ENCODE measurements at places on chromosomes 6 and 20. TPM values are rescaled to one million over a fixed set of nuclear protein-coding genes. Genes with fewer than 3 reads are reported as not detected.

The PTPRK gene
- polyA plus RNA-seq, result not detected

DNA sequence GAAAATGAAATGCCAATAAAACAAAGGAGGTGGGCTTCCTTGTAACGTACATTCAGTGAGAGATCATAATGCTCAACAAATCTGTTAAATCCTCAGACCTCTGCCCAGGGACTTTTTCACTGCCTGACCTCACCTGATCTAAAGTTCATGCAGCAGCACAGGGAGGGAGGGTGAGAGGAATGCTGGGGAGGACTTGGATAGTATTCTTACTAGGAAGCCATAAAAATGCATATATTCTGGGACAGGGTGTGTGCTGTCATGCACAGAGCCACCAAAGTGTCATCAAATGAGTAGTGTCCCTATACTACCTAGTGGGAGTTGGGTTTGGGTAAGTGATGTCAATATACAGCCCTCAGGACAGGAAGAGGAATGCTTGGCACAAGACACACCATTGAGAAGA, 32.6 kb downstream of the CLIC5 start:
- no peak for DNase-seq

- no peak for DNase-seq
Observed at GRCh38 chr20:49593466-49594142, 25.7 kb upstream of the PTGIS start.

The BIRC7 gene
- polyA plus RNA-seq, result not detected

The C20orf144 gene
- polyA plus RNA-seq, result not detected

The DTD1 gene
- polyA plus RNA-seq, result 68.3 TPM

- no peak for DNase-seq
Observed at GRCh38 chr6:6397842-6398241, 77.4 kb upstream of the F13A1 start.

DNA sequence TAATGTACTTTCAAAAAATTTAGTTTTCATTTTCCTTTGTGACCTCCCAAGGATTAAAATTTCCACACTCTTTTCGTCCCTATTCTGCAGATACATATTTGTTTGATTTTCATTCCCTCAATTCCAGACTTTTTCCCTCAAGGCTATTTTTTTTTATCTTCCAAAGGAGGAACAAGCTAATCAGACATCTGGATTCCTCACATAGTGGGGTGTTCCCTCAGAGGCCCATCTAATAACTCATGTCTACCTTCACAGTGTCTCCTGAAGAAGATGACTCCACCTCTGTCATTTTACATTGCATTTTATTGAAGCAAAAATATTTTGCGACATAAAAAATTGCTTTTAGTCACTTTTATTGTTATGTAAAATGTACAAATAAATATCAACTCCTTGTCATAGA, 122.2 kb downstream of the RFPL4B start:
- DNase-seq, result no peak

The FLRT3 gene
- not detected for polyA plus RNA-seq

GRCh38 chr20:25408890-25409289, 1.4 kb downstream of the GINS1 start:
- DNase-seq, result no peak

The NRSN2 gene
- polyA plus RNA-seq, result 7.1 TPM

GRCh38 chr6:36633915-36634314, 39.8 kb downstream of the SRSF3 start:
- no peak for DNase-seq

DNA sequence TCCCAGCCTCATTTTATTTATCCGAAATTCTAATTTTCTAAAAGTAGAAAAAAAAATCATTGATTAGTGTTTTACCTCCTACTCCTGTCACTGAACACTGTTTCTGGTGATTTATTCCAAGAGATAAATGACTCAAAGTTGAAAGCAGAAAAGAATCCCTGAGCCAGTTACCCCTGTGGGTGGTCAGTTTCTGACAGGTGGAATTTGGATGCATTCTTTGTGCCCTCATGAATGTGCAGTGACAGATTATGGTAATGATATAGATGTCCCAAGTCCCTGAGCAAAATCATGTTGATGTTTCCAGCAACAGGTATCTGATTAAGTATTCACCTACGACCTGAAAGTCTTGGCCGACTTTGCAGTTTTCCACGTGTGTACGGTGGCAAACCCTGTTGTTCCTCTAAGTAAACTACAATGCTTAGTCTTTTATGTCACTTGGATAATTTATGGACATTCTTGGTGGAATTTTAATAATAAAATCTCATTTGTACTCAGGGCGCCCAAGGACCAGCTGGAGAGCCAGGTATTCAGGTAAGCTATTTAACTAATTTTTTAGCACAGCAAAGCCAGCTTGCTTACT, 153.6 kb downstream of the COL9A1 start:
- no peak for DNase-seq

- no peak for DNase-seq
Observed at GRCh38 chr20:37776049-37776448, 82.2 kb downstream of the CTNNBL1 start.

The HIVEP2 gene
- polyA plus RNA-seq, result 0.13 TPM

DNA sequence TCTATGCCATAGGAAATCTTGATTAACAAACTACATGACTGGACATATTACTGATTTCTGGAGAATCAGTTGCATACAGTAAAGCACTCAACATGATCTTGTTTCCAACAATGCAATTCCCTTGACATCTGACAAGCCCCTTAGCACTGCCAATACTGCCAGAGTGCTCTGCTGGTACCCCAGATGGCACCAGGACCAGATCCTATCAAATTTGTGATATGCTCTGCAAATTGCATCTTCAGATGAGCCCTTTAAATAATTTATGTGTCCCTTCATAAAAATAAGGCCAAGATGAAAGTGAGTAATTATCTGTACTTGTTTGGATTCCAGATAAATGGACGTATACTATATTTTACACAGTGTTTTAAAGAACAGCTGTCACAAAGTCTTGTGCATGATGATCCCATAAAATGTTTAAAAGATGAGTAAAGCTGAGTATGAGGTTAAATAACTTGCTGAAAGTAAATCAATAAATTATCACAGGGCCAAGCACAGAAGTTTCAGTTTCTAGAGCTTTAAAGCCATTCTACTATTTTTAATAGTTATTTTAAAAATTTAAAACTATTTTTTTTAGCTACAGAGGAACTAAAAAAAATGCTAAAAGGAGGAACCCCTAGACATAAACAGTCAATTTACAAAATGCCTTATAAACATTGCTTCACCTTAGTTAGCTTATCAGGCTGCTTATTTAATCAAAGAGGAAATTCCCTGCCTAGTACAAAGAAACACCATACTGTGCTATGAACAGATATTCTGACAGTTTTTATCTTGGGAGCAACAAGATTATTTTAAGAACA, 42.1 kb downstream of the NUDT3 start:
- DNase-seq, result no peak

- no peak for DNase-seq
Observed at GRCh38 chr6:109240370-109241084, 141.7 kb downstream of the CD164 start.

- no peak for DNase-seq
Observed at GRCh38 chr6:157531986-157532365, 151.0 kb downstream of the ZDHHC14 start.

- no peak for DNase-seq
Observed at GRCh38 chr6:157596886-157597285, 215.9 kb downstream of the ZDHHC14 start.

GRCh38 chr6:57423468-57423867, 106.0 kb downstream of the PRIM2 start:
- DNase-seq, result no peak

The TCF21 gene
- not detected for polyA plus RNA-seq

The FNDC11 gene
- not detected for polyA plus RNA-seq

GRCh38 chr20:49916146-49917002, 1.0 kb upstream of the SPATA2 start:
- no peak for DNase-seq

DNA sequence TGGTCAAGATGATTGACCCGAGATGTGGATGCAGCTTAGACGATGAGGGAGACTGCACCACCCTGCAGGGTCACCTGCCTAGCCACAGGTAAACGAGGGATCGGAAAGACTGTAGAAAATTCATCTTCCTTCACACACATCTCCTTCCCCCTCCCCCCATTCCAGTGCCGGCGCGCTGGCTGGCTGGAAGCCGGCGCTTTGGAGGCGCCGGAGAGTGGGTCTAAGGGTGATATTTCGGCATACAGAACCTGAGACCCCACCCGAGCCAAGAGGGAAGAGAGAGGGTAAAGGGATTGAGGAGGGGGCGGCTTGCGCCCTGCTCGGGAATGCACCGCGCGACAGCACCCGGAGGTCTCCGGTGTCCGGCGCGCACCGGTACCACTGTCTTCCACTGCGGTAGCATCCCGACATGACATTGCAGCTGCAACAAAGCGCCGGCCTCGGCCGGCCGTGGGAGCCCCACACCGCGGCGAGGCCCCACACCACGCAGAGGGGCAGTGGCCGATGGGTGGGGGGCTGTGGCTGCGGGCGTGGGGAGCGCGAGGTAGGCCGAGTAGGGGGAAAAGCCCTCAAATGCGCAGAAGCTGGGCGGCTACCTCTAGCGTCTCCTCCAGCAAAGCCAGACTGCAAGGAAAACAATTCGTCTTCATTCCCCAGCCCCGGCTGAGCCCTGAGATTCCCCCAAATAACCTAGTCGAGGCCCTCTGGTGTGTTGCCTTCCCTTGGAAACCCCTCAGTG, 984 bp downstream of the TNFRSF21 start:
- DNase-seq, result no peak

The SYNE1 gene
- 117 TPM for polyA plus RNA-seq

DNA sequence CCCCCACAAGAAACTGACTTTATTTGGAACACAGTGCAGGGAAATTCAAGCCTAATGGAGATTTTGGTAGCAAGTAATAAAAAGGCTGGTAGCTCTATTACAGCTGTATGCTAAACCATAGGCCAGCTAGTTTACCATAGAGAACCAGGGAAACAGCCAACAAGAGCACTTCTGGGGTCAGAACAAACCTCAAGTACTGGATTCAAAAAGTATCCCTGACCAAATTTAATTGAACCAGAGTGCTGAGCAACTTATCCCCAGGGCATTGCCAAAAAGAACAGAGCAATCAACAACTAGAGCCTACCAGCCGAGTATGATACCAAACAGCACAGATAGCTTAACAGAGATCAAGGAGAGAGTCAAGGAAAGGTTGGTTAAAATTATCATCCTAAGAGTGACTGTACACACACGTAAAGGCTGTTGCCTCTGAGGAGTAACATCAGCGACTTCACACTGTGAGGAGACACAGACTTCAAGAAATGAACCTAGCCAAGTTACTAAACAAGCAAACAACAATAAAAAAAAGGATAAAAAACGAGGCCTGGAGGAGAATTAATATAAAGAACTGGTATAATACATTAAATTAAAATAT, 11.5 kb upstream of the ASF1A start:
- DNase-seq, result no peak

The IER3 gene
- polyA plus RNA-seq, result 1.0 TPM

The PXDC1 gene
- not detected for polyA plus RNA-seq

The HDGFL1 gene
- not detected for polyA plus RNA-seq

Measured in immature natural killer cell (primary cell).